ENCODE measurements at places on chromosomes 4 and X.

DNA sequence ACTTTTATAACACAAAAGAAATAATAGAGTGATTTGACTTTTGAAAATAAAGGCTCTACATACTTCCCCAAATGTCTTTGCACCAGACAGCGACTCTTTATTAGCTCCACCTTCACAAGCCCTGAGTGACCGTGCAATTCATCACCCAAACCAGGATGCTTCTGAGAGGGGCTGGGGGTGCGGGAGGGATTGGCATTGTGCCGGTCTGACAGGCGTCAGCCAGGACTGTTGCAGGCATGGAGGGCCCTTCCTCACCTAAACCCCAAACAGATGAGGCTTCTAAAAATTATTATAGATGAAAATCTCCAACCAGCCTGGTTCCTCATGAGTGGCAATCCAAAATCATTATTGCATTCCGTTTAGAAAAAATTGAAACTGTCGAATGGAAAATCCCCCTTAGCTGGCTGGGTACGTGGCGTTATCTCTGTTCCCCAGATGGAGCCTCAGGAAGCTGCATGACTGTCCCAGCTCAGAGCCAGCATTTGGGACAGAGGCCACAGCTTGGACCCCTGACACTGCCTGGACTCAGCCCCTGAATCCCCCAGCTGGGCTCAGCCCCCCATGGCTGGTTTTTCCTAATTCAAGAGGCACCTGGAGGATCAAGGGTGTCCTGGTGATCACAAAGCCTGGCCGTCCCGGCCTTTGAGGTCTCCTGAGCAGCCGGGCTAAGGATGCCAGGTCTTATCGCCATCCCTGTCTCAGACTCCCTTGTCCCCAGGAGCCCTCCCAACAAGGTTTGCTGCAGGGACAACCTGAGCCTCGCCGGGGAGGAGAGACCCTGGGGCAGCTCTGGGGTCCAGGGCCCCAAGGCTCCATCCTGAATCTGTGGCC is 60.4 kb downstream of the SORCS2 start:
- no peak for DNase-seq

DNA sequence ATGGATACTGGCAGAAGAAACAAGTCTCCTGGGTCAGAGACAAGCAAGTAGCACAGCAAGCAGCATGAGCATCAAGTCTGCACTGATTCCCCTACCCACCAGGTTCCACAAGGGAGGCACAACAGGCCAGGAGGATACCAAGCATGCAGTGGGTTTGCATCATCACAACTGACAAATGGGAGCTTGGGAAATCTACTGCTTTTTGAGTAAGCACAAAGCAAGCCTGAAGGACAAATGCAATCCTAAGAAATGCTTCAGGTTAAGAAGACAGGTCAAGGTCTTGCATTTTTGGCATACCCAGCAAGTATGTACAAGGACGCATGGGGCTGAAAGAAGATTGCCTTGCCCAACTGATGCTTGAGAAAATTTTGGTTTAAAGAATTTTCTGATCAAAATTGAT is 279.6 kb downstream of the PDGFC start:
- DNase-seq: no peak

GRCh38 chr4:143281507-143282190 is 55.0 kb upstream of the GAB1 start:
- DNase-seq: no peak

DNA sequence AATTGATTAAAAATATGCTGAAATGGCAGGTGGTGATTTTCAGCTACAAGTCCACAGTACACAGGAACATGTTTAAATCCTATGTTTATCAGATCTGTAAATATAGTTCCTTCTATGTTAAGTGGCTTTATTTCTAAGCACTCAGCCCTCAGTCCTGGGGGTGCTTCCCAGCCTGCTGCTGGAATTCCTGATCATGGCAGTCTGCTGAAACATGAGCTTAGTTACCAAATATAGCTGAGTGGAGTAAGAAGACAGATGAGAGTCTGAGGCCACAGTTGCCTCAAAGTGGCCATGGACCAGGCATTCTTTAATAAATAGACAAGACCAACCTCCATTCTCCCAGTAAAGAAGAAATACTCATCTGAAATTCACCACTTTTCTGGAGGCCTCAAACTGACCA is 17.1 kb upstream of the DDX60 start:
- no peak for DNase-seq

DNA sequence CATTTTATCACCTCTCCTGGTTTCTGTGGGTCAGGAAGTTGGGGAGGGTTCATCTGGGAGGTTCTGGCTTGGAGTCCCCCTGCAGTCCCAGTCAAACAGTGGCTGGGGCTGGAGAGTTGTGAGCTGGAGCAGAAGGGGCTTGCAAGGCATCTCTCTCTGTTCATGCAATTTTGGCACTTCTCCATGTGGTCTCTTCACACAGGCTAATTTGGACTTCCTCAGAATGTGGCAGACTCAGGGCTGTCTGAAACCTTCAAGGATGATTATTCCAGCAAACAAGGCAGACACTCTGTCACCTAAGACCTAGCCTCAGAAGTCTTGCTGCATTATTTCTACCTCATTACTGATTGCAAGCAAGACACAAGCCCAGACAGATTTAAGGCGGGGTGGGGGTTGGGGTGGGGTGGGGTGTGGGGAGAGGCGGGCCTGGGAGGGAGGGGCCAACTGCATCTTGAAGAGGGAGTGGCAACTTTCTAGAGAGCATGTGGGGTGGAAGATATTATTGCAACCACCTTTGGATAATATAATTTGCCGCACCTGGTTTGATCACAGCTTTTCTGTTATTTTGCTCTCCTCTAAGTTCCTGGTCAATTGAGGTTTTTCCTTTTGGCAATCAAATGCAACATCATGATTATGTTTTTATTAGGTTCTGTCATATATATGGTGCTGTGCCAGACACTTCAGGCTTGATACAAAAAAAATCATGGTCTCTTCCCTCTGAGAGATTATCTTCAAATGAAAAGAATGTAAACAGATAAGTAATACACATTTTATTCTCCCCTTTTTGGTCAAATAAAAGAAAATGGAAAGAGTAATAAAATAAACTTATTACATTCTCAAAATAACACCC is 799.5 kb downstream of the RPA4 start:
- DNase-seq: peak; percentile 33

GRCh38 chr4:175277816-175278215 is 359.7 kb downstream of the ADAM29 start:
- DNase-seq: no peak

- DNase-seq: no peak
Observed at GRCh38 chrX:151938172-151938571, 25.5 kb downstream of the MAGEA4 start.

DNA sequence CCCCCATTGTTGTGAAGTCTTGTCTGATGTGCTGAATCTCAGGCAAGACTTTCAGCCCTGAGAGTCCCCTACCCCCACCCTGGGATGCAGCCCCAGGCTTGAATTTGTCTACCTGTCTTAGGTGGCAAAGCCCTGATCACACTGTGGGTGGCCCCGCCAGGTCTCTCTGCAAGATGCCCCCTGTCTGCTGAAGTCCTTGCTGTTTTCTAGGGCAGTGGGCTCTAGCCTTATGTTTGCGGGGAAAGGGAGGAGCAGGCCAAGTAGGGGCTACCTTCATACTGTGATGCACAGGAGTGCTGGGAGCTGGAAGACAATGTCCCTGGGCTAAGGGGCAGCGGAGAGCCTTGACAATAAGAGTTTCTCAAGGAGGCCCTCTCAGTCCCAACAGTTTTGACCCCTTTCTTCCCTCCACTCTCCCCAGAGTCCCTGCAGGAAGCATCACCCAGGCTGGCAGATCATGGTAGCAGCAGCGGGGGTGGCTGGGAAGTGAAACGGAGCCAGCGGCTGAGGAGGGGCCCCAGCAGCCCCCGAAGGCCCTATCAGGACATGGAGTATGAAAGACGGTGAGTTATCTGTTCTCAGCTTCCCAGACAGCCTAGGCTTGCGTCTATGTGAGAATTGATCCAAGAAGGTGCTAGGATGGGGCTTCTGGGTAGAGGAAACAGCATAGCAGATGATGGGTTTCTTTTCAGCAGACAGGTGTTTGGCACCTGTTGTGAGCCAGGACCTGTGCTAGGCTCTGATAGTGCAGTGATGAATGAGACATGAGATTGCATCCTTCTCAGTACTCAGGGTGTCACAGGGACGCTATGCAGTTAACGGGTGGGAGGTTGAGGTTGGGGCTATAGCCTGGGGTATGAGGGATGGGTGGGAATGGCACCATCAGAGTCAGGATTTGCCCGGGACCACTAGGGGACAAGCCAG is 2.2 kb downstream of the RBM10 start:
- no peak for DNase-seq

- no peak for DNase-seq
Observed at GRCh38 chr4:54571293-54572151, 86.2 kb upstream of the KIT start.
